ENCODE measurements at places on chromosomes 1 and 21.

DNA sequence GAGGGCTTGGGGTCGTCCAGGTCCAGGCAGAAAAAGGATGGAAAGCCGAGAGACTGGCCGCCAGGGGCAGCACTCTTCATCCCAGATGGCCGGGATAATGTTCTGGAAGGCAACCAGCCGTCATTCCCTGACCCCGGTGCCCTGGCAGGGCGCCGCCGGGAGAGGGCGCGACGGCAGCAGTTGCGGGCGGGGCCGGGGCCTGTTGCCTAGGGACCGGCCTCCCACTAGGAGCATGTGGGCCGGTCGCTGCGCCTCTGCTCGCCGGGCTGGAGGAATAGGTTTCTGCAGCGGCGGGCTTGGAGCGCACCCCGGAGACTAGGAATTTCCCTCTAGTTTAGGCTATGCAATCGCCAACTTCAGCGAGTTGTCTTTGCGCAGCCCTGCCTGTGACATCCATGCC, 11.0 kb downstream of the DMRTB1 start:
- no peak for DNase-seq

DNA sequence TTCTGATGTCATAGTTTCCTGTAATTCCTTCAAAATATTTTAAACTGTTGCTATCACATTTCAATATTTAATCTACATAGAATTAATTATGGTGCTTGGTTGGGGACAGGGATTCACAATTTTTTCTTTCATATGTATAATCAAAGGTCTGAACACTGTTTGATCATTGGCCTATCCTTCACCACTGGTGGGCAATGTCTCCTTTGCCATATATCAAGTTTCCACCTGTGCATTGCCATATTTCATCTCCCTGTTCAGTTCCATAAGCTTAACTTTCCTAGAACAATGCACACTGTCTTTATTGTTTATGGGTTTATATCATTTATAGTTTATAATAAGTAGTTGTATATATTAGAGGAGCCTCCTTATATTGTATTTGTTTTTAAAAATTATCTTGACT, 374.9 kb upstream of the PTBP2 start:
- DNase-seq = no peak

GRCh38 chr1:173302890-173303829, 96.0 kb upstream of the TNFSF4 start:
- no peak for DNase-seq

- no peak for DNase-seq
Observed at GRCh38 chr1:109792056-109792831, 28.5 kb upstream of the EPS8L3 start.

- DNase-seq = no peak
Observed at GRCh38 chr1:92030656-92031107, 897 bp downstream of the EPHX4 start.
